ENCODE measurements at places on chromosomes 16 and 17.

DNA sequence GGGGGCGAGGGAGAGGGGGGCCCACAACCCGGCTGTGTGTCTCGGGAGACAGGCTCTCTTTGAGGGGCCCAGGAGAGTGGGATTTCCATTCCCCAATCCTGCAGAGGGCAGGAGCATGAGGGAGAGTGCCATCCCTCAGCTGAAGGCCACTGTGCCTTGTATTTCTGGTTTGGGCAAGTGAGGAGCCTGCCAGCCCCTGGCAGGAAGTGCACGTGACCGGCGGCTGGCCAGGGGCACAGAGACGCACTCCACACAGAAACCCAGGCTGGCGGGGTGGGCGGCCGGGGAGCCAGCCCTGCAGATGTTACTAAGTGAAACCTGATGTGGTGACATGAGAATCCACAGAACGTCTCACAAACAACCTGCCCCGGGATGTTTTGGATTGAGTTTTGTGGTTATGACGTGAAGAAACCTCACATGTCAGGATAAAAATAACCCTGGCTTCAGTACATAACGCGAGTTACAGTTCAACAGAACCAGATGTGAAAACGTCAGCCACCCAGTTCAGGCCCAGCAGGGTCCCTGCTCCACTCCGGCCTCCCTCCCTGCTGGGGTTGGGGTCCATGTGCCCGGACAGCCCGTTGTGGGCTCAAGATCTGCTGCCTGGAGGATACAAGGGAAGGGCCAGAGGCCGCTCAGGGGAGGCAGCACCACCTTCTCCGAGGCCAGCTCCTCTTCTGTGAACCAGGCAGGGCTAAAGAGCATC lies 51.7 kb upstream of the MTSS2 start:
- peak; percentile 86 for DNase-seq

DNA sequence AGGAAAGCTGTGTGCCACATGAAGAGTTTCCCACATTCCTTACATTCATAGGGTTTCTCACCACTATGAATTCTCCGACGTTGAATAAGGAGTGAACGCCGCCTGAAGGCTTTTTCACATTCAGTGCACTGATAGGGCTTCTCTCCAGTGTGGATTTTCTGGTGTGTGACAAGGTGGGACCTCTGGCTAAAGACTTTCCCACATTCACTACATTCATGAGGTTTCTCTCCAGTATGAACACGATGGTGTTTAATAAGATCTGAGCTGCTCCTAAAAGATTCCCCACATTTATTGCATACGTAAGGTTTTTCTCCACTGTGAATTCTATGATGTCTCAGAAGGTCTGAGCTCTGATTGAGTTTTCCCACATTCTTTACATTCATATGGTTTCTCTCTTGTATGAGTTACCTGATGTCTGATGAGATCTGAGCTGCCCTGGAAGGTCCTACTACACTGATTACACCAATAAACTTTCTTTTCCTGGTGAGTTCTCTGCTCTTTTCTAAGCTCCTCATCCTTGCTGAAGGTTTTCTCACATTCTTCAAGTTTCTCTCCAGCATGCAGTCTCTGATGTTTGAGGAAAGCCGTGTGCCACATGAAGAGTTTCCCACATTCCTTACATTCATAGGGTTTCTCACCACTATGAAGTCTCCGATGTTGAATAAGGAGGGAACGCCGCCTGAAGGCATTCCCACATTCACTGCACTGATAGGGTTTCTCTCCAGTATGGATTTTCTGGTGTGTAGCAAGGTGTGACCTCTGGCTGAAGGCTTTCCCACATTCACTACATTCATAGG lies 10.0 kb downstream of the ZNF594 start:
- DNase-seq = no peak

- no peak for DNase-seq
Observed at GRCh38 chr17:76297436-76297835, 10.6 kb downstream of the QRICH2 start.

GRCh38 chr17:69267219-69267618 lies 38.6 kb upstream of the ABCA10 start:
- DNase-seq = no peak

- no peak for DNase-seq
Observed at GRCh38 chr16:2029350-2029749, 2.6 kb downstream of the NHERF2 start.

DNA sequence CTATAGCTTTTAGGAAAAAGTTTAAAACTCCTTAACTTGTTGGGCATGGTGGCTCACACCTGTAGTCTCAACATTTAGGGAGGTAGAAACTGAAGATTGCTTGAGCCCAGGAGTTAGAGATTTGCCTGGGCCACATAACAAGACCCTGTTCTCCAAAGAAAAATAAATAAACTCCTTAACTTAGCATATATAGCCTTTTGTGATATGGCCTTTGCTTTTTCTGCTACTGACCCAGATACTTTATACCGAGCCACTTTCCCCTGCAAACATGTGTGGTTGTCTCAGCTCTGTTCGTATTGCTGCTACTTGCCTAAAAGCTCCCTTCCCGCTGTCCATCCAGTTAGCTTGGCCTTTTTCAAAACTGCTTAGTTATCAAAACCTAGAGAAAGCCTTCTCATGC lies 51.0 kb downstream of the GAN start:
- no peak for DNase-seq

DNA sequence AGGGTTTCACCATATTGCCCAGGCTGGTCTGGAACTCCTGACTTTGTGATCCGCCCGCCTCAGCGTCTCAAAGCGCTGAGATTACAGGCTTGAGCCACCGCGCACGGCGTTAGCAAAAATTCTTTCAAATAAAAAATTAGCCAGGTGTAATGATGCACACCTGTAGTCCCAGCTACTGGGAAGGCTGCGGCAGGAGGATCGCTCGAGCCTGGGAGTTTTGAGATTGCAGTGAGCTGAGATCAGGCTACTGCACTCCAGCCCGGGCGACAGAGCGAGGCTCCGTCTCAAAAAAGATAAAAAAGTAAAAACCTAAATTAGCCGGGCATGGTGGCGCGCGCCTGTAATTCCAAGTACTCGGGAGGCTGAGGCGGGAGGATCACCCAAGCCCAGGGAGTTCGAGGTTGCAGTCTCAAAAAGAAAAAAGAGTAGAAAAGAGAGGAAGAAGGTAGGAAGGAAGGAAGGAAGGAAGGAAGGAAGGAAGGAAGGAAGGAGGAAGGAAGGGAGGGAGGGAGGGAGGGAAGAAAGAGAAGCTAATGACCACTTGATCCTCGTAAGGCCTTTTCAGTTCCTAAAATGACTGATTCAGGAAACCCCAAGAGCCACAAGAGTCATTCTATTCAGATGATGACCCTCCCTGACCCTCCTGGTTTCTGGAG lies 59.2 kb downstream of the SRL start:
- no peak for DNase-seq

DNA sequence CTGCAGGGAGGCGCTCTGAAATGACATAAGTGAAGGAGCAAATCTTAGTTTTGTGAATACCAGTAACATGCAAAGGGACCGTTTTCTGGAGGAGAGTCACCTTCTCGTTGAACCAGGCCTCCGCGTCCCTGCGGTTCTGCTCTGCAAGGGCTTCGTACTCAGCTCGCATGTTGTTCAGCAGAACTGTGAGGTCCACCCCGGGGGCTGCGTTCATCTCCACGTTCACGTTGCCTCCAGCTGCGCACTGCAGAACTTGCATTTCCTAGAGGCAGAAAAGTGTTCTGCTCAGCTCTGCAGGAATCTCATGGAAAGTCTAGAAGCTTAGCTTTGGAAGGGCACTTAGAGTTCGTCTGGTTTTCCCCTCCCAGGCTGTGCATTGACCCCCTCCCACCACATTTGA lies 4.1 kb downstream of the KRT25 start:
- DNase-seq = no peak

GRCh38 chr17:19897090-19897837 lies 29.5 kb upstream of the ULK2 start:
- no peak for DNase-seq

DNA sequence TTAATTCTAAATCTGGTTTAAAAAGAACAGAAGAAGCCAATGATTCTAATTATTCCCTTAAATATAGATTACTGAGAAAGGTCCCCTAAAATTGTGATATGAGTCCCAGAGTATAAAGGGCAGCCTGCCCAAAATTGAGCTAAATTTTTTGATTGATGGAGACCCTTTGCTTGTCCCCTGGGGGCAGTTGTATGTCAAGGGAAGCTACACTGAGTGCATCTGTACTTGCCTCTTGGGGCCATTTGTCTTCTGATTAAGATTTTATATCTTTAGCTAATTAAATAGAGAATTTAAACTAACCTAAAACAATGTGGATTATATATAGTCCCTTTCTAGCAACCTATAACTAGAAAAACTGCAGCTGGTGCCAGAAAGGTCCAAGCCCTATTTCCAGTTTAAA lies 12.6 kb downstream of the BLMH start:
- DNase-seq = no peak

DNA sequence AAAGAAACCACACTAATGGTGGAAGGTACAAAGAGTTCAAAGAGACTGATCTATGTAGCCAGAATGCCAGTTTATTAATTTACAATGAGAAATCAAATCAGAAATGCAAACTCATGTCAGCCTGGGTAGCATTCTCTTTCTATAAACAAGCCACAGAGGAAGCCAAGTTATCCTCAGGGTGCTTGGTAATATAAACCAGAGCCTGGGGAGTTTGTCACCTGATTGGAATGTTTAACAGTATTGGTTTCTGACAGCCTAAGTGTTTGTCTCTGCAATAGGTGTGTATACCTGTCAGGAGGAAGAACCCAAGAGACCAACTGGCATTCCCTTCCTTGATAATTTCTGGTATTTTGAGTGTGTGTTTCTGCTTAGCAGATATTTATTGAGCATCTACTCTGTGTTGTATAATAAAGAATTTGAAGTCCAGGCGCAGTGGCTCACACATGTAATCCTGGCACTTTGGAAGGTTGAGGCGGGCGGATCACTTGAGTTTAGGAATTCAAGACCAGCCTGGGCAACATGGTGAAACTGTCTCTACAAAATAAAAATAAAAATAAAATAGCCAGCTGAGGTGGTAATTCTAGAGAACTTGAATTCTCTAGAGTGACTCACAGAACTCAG lies 3.1 kb upstream of the C17orf58 start:
- DNase-seq = no peak

GRCh38 chr17:4744999-4745969 lies 5.6 kb upstream of the CXCL16 start:
- DNase-seq = no peak

DNA sequence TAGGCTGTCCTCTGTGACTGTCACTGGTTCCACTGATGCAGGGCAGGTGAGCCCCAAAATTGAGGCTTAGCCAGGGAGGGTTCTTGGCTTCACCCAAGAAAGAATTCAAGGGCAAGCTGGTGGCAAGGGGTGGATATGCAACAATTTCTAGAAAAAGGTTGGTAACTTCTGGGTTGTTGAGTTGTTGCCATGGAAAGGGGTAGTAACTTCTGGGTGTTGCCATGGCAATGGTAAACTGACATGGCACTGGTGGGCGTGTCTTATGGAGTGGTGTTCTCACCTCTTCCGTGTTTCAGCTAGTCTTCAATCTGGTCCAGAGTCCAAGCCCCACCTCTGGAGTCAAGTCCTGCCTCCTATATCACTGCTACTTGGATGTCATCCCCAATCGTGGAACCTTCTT lies 9.5 kb upstream of the GUCY2D start:
- no peak for DNase-seq

DNA sequence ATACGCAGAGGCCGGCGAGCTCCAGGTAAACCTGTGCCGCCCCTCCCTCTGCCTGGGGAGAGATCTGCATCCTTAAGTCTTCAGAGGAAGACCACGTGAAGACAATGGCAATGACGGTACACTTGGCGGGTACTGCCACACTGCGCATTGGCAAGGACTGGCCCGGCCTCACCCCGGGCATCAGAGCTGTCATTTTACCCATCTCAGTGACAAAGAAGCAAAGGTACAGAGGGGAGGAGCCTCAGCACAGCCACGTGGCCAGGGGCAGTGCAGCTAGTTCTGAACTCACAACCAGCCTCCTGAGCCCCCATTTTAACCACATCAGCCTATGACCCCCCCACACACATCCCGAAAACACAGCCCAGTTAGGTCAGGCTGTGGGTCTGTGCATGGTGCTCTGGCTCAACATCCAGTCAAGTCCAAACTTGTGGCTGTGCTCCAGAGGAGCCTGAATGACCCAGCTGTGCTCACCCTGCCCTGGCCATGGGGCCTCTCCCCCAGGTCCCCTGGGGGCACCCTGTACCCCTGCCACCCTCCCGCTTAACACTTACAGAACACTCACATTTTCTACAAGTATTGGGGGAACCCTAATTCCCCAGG lies 80.6 kb downstream of the C16orf95 start:
- no peak for DNase-seq

DNA sequence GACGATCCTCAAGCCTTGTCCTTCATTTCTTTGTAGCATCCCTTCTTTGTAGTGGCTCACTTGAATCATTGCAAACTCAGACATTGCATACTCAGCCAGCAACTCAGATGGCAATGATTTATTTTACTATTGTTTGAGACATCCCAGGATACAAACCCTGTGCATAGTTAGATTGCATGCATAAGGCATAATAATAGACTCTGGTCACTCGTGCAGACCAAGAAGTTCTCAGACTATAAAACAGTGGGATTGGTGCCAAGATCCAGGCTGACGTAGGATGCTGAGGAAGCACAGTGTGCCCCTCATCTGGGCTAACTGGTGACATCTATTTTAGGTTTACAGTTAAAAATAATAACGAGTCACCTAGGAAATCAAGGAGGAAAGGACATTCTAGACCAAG lies 142.3 kb downstream of the PMP22 start:
- no peak for DNase-seq

GRCh38 chr16:76576526-76576925 lies 299.3 kb downstream of the CNTNAP4 start:
- DNase-seq = no peak

DNA sequence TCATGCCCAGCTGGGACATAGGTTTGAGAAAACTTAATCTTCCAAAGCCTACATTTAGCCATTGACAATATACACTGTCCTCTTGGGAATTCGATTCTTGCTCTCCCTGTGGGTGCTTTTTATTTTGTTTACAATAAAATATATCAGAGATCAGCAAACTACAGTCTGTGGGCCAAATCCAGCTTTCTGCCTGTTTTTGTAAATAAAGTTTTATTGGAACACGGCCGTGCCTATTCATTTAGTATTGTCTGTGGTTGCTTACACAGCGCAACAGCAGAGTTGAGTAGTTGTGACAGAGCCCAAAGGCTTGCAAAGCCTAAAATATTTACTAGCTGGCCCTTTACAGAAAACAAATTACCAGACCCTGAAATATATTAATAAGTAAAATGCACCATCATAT lies 39.7 kb upstream of the DNAJA2 start:
- DNase-seq = no peak

DNA sequence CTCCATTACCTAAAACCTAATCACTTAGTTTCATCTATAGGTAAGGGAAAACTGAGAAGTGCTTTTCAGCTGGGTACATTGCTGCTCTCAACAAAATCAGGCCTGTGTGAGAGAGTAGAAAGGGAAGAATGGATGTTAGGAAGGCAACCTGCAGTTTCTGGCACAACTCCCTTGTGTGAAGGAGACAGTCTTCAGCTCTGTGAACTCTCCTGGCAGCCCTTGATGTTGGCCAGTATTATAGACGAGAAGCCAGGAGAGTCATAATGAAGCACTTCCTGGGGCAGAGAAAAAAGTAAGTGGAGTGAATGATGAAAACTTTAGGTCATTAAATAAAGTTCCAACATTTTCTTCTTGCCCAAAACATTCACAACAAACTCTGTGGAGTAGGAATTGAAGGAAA lies 260.1 kb downstream of the IRX3 start:
- no peak for DNase-seq

- DNase-seq = no peak
Observed at GRCh38 chr16:52929478-52930400, 123.0 kb downstream of the CHD9NB start.

All from stimulated activated CD4-positive, alpha-beta T cell treated with anti-CD3 and anti-CD28 coated beads, Interleukin-15, amount 100 ng/mL, for 24 hours (primary cell).